ENCODE measurements at places on chromosomes 2 and 18.
A peak's percentile ranks its signal among the peaks of the same experiment; 100 is the strongest.

GRCh38 chr2:170396799-170397459 is 219.0 kb downstream of the MYO3B start:
- no peak for DNase-seq

GRCh38 chr2:237487496-237487895 is 445 bp downstream of the MLPH start:
- no peak for DNase-seq

DNA sequence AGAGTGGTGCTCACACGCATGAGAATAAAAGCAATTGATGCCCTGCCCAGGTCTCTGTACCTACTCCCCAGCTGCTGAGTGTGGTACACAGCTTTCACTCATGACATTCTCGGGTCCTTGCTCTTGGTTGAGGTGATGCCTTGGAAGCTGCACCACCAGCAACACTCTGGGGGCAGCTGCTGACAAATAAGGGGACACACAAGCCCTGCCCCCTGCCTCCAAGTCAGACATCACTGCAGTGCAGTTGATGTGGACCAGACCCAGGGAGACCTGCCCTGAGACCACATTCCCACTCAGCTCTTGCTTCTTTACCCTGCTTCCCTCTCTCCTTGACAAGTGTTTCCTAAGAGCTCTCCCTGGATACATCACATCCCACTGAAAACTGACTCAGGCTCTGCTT is 225.6 kb downstream of the ZBTB7C start:
- no peak for DNase-seq

DNA sequence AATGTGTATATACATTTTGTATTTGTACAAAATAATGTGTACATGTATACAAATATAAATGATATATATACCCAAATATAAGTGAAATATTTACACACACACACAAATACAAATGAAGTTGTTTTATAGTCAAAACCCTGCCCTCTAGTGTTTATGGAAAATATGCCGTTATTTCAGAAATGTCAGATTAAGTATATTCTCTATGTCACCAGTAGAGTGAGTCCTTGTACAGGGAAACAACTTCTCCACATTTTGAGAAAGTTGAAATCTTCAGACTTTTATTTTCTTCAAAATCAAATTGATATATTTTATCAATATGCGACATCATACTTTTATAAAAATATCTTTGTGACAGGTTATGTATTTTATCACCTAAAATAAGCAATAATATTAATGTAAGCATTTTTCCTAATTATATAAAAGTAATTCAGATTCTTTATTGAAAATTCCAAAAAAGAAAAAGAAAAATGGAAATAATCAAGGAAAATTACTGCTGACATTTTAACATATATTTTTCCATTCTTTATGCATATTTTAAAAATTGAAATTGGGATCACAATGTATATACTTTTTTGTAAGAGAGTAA is 22.4 kb downstream of the ARL6IP6 start:
- no peak for DNase-seq

GRCh38 chr2:69765096-69765380 is 23.1 kb downstream of the ANXA4 start:
- no peak for DNase-seq

- DNase-seq: peak; percentile 2
Measured at GRCh38 chr18:61502472-61502871, 169.2 kb downstream of the CDH20 start.

DNA sequence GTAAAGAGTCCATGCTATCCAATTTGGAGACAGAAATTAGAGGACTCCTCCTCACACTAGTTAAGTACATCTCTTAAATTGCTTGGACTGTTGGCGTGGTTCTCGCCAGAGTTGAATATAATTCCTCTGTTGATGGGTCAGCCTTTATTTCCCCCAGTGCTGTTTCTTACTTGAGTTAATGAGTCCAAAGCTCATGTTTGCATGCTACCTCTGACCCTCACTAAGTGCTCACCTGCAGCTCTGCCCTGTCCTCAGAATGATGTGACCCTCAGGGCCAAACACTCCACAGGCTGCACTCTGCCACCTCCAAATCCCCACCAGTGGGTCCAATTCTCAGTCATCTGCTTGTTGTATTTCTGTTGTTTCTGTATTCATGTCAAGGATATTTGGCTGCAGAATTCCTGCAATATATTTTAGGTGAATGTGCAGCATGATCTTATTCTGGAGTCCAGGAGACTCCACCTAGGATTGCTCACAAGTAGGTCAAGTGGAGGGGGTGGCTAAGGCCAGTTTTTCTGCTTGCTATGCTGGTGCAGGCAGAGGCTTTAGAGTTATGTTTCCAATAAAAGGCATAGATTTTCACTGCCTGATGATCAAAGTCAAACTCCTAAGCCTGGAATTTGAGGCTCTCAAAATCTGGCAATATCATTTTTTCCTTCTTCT is 37.8 kb downstream of the RDH14 start:
- no peak for DNase-seq

GRCh38 chr2:46812361-46813019 is 103.1 kb downstream of the MCFD2 start:
- DNase-seq: no peak

- no peak for DNase-seq
Measured at GRCh38 chr2:106863387-106863786, 22.6 kb downstream of the ST6GAL2 start.

GRCh38 chr18:77249569-77250500 is at the start of gene GALR1:
Gene GALR1 (plus strand): TSS chr18:77249848. CDS start chr18:77250549, 701 bp downstream.
- no peak for DNase-seq

DNA sequence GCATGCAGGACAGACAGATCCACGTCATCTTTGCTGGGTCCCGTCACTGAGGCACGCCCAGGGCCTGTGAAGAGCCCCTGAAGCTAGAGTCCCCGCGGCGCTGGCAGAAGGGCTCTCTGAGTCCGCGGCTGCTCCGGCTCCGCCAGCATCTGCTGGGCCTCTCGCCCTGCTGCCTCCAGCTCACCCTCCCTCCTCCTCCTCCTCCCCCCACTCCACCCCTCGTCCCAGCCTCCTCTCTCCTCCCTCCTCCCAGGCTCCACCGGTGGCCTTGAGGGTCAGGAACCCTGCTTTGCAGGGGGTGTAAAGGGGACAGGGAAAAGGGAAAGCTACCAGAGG is at the start of gene TNS1:
TNS1 (minus strand) TSS at position 151 of the 336 bp plus-strand sequence; CDS start at position 28, 123 bp downstream.
- DNase-seq: no peak

DNA sequence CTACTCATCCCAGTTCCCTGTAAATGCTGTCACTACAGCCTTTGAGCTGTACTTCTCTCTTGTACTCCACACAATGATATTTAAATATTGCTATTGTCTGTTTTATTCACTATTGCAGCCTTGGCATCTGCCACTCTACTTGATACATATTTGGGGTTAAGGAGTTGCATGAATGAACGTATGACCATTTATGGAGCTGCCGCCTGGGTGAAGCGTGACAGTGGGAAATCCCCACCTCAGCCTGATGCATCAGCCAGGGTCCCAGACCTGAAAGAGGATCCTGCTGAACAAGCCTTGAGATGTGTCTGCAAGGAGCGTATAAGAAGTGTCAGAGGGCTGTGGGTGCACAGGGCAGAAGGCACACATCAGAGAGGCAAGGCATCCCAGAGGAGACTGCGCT is 39.1 kb downstream of the MRPL35 start:
- no peak for DNase-seq

- DNase-seq: no peak
Measured at GRCh38 chr2:126749537-126749936, 93.6 kb downstream of the GYPC start.

- no peak for DNase-seq
Measured at GRCh38 chr2:241257419-241258032, 57.9 kb downstream of the HDLBP start.

DNA sequence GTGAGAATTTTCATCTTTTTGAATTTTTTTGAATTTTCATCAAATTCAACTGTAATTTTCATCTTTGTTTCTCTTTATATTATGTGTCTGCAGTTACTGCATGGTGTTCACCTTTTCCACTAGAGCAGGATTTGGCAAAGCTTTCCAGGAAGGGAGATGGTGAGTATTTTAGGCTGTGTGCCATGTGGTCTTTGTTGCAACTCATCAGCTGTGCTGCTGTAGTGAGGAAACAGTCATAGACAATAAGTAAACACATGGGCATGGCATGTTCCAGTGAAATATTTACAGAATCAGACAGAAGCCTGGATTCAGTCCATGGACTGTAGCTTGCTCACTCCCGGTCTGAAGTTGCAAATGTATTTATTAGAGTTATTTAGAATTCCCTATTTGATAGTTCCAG is 120.4 kb downstream of the DCDC2C start:
- DNase-seq: peak; percentile 23

DNA sequence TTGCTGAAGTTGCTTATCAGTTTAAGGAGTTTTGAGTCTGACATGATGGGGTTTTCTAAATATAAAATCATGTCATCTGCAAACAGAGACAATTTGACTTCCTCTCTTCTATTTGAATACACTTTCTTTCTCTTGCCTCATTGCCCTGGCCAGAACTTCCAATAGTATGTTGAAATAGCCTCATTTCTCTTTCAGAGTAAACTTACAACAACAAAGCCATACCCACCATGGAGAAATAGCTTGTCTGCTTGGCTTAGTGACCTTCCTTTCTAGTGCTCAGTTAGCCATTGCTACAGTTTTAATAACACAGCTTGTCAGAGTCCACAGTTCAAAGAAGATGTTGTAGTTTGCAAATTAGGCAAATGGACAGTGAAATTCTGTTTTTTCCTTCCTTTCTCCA is 228.0 kb downstream of the ETAA1 start:
- no peak for DNase-seq

DNA sequence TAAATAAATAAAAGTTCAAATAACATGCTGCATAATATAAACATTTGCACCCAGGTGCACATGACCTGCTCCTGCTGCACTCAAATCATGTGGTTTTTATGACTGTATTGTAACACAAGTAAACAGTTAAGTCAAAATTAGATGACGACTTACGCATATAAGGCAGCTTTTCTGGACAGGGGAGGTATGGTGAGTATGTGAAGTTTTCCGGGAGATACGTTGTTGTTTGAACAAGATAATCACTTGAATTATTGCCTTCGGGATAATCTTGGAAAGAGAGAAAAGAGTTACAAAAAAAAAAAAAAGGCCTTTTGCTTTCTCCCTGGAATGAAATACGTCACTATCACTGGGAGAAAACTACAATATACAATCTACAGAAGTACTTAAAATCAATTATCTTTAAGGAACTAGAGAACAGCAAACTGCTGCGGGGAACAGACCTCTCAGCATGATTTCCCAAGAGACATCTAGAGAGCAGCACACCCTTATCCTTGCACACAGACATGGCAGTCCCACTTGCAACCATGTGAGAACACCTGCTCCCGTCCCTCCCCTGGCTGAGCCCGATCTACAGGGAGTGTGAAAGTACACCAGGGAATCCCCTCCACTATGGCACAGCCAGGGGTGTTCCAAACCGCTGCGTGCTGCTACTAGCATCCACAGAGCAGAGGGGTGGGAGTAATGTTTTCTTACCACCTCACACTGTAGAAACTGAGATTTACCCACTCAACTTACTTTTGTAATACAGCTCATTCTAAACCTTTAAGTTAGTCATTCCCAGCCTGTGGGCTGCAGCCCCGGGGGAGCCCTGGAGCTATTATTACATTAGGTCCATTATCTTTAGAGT is 26.3 kb downstream of the B4GALT6 start:
- DNase-seq: no peak

- DNase-seq: no peak
Measured at GRCh38 chr18:10792181-10792580, 266.4 kb downstream of the NAPG start.

DNA sequence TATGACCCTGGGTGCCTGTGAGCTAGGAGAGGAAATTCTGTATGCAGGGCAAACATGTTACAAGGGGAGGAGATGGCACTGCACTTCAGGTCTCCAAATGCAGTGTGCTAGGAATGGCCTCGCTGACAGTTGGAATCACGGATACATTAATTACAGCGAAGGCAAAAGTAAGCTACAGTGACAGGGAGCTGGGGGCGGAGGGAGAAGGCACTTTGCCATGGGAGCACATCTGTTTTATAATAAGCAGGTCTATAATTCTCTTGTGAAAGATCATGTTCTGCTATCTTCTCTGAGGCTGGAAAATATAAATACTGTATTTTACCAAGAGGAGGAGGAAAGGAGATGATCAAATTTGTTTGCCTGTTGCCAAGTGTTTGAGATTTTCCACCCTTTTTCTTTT is 56.3 kb upstream of the FZD5 start:
- no peak for DNase-seq

DNA sequence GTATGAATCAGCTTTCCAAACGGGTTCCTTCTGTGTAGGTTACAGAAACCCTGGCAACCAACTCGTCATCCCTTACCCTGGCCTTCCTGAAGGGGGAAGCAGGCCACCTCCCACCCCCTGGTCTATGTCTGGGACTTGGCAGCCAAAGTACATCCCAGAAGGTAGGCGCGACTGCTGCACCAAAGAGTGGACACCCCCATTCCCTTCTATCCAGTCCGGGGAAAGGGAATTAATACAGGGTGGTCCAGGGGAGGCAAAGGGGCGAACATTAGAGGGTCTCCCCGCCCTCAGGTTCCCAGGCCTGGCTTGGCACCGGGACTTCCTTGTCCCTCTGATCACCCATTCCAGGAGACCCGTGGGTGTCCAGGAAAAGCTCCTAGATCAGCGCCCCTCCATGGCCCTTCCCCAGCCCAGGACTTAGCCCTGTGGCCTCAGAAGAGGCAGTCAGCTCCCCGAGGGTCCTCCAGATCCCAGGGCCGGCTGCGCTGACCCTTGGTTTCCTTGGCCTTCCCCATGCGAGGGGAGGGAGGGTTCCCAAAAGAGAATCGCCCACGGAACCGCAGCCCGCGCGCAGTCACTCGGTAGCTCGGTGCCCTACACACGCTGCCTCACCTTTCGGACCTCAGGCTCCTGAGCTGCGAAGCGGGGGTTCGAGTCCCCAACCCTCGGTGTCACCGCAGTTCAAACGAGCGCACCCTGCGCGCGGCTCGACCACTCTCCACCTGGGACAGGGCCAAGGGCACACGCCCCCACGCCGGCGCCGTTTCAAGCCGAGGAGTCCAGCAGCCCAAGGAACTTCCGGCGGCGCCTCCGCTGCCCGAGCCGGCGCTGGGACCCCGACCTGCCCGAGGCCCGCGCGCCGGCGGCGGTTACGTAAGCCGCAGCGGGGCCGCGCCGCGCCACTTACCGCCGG is at the start of gene PER2:
PER2 (minus strand) TSS at position 874 of the 913 bp plus-strand sequence. CDS start 10,674 bp downstream, outside the sequence.
- peak; percentile 66 for DNase-seq

DNA sequence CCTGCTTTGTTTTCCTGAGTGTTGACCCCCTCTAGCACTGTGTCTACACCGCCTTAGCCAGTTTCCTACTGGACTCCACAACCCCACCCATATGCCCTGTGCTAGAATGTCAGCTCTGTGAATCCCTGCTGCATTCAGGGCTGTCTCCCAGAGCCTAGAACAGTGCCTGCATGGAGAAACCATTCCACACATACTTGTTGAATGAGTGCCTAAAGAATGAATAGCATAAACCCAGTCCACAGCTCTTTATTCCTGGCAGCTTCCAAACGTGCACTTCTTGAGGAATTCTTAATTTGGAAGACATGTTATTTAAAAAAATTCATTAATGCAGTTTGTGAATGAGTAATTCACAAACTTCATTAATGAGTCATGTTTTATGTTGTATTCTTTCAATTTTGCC is 6.5 kb upstream of the NAPG start:
- DNase-seq: no peak

GRCh38 chr2:191916826-191917225 is 69.9 kb upstream of the CAVIN2 start:
- DNase-seq: no peak
